Activated T-helper 1 cell treated with anti-CD3 and anti-CD28 coated beads, Interleukin-2, amount 50 U/mL, for 16 hours (primary cell): ENCODE measurements at places on chromosomes 3 and 15.

- DNase-seq = no peak
Observed at GRCh38 chr3:97138914-97139541, 324.6 kb downstream of the EPHA6 start.

DNA sequence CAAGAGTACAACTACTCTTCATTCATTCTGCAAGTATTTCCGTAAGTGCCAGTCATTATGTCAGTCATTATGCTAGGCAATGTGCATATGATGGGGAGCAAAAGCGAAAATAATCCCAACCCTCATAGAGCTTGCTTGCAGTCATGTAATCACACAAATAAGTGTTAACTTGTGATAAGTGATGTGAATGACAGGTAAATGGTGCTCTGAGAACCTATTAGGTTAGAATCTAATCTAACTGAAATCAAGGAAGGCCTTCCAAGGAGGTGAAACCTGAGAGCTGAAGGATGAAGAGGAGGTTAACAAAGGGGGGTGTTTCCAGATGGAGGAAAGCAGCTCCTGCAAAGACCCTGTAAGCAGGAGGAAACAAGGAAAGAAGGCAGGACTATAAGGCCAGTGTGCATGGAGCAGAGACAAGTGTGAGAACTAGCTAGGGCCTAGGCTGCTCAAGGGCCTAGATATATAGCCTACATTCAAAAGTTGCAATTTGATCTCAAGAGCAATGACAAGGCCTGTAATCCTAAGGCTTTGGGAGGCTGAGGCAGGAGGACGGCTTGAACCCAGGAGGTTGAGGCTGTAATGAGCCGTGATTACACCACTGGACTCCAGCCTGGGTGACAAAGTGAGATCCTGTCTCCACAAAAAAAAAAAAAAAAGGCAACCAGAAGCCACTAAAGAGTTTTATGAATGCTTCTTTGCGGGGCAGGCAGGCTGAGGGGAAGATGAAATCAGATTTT, 5.3 kb downstream of the PTPN9 start:
- DNase-seq = no peak

GRCh38 chr3:127164615-127165014, 28.3 kb upstream of the PRR23E start:
- no peak for DNase-seq

DNA sequence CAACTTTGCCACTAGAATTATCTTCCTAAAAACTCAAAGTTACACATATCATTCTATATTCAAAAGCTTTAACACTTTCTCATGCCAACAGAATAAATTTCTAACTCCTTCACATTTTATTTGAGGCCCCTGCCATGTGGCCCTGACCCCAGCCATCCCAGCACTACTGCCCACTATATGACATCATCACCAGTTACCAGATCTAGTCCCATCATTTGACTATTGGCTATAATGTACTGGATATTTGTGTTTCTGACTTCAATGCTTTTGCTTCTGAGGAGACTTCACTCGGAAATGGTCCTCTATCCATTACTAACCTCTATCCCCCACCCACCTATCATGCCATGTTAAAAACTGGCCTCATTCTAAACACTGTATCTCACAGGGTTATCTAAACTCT, 23.6 kb downstream of the UBE3A start:
- no peak for DNase-seq
